ENCODE measurements at places on chromosomes 7 and 10. TPM values are rescaled to one million over a fixed set of nuclear protein-coding genes. Genes with fewer than 3 reads are reported as not detected.

IGFBP1 gene
- 20.5 TPM for total RNA-seq

CPA2 gene
- 0.43 TPM for total RNA-seq

CLRN3 gene
- not detected for total RNA-seq

OR2A42 gene
- 0.26 TPM for total RNA-seq

PTPRN2 gene
- 0.26 TPM for total RNA-seq

UPK3BL2 gene
- total RNA-seq = 0.54 TPM

PTF1A gene
- not detected for total RNA-seq

BAMBI gene
- 24.8 TPM for total RNA-seq

HBP1 gene
- 153 TPM for total RNA-seq

MMP21 gene
- not detected for total RNA-seq

FEZF1 gene
- not detected for total RNA-seq

SCRN1 gene
- total RNA-seq = 87.4 TPM

FAM25A gene
- total RNA-seq = not detected

PKD2L1 gene
- total RNA-seq = not detected

CUBN gene
- total RNA-seq = 1.4 TPM

ADCY1 gene
- 0.43 TPM for total RNA-seq

COL13A1 gene
- not detected for total RNA-seq

ANAPC16 gene
- total RNA-seq = 79.6 TPM

UTF1 gene
- not detected for total RNA-seq

FAM131B gene
- 0.54 TPM for total RNA-seq

CYP2C19 gene
- not detected for total RNA-seq

CYP2E1 gene
- total RNA-seq = 1.6 TPM

GPR85 gene
- total RNA-seq = 0.65 TPM

GIMAP5 gene
- not detected for total RNA-seq

HTRA1 gene
- total RNA-seq = 211 TPM

CDHR3 gene
- total RNA-seq = 7.8 TPM

RBP3 gene
- not detected for total RNA-seq

NIPSNAP2 gene
- total RNA-seq = 49.2 TPM

ITPRID1 gene
- total RNA-seq = not detected

CALHM1 gene
- total RNA-seq = not detected

FLNC gene
- total RNA-seq = 18.4 TPM

NPTX2 gene
- 0.43 TPM for total RNA-seq

SLC39A12 gene
- under 0.01 TPM for total RNA-seq

PDK4 gene
- 18.5 TPM for total RNA-seq

SPDYE9 gene
- total RNA-seq = not detected

MINDY3 gene
- total RNA-seq = 41.2 TPM

TAC1 gene
- not detected for total RNA-seq

PRRT4 gene
- 0.11 TPM for total RNA-seq

OR2A5 gene
- not detected for total RNA-seq

MMRN2 gene
- total RNA-seq = 5.2 TPM

KCND2 gene
- not detected for total RNA-seq

GFRA1 gene
- 22.7 TPM for total RNA-seq

PLAC9 gene
- 25.4 TPM for total RNA-seq

AGAP6 gene
- 3.4 TPM for total RNA-seq

ERCC6 gene
- total RNA-seq = 61.5 TPM

ANKRD61 gene
- total RNA-seq = not detected
